Endothelial cell of umbilical vein (primary cell): ENCODE measurements at places on chromosomes 13 and 19. TPM values are rescaled to one million over a fixed set of nuclear protein-coding genes. Genes with fewer than 3 reads are reported as not detected.

DNA sequence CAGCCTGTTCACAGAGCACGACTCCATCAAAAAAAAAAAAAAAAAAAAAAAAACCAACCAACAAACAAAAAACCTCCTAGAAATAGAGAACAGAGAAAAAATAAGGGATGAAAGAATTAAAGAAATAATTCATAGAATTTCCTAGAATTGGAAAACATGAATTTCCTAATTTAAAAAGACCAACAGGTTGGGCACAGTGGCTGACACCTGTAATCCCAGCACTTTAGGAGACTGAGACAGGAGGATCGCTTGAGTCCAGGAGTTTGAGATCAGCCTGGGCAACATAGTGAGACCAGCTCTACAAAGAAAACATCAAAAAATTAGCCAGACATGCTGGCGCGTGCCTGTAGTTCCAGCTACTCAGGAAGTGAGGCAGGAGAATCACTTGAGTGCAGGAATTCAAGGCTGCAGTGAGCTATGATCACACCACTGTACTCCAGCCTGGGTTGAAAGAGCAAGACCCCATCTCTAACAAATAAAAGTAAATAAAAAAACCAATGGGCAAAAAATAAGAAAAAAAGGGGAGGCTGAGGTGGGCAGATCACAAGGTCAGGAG is 6.5 kb downstream of the SPART start:
- no peak for DNase-seq

GRCh38 chr13:38346764-38347163 is 2.9 kb upstream of the UFM1 start:
- DNase-seq: no peak

GRCh38 chr13:21522130-21522529 is 63.0 kb upstream of the ZDHHC20 start:
- DNase-seq: no peak

The KIR3DL2 gene
- total RNA-seq: not detected in 2 replicates

The PRRG2 gene
- 1.5 and 2.6 TPM in 2 replicates for total RNA-seq

The IRS2 gene
- 4.4 and 5.9 TPM in 2 replicates for total RNA-seq

The AP2A1 gene
- 108 TPM in 2 replicates for total RNA-seq
